T-helper 2 cell treated with Interferon-gamma antibody and Interleukin-4, amounts not matched to agents 5 μg/mL and 100 μg/mL, for 36 hours (primary cell): ENCODE measurements at places on chromosomes 6 and 20.

DNA sequence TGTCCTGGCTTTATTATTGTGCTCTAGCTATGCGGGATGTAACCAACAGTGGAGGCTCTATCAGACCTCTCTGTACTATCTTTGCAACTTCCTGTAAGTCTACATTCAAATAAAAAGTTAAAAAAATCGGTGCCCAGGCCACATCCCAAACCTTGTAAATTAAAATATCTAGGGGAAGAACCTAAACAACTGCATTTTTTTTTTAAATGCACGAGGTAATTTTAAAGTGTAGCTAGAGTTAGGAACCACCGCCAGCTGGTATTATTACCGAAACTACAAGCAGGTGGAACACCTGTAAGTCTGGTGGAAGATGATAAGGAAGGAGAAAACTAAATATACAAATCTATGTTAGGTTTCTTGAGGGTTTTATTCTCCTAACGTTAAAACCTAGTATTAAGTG is 34.5 kb upstream of the ID4 start:
- no peaks in the 10 kb centered on the region for H3K36me3 ChIP-seq
- H3K27me3 ChIP-seq, result peaks cover 25% of the 10 kb centered on the region
- H3K27ac ChIP-seq, result no peak overlapping the region

DNA sequence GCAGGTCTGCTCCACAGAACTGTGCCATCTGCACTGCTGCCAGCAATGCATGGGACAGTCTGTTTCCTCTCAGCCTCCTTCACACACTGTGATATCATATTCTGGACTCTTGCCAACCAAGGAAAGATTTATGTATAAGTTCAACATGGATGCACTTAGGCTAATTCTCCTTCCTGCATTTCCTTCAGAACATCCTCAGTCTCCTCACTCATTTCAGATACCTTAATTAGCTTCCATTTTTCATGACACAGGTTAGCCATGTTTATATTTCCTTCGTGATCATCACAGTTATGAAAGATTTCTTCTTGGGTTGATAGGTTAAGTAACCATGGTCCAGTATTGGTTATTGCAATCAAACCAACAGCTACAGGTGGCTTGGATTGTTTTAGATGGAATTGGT is 46.4 kb upstream of the DDR1 start:
- no peaks in the 10 kb centered on the region for H3K27me3 ChIP-seq
- H3K36me3 ChIP-seq, result no peaks in the 10 kb centered on the region
- no peak for DNase-seq

- peaks cover 38% of the 10 kb centered on the region for H3K4me1 ChIP-seq
- H3K27me3 ChIP-seq, result peaks cover 3% of the 10 kb centered on the region
Measured at GRCh38 chr6:451336-451735, 59.8 kb downstream of the IRF4 start.

DNA sequence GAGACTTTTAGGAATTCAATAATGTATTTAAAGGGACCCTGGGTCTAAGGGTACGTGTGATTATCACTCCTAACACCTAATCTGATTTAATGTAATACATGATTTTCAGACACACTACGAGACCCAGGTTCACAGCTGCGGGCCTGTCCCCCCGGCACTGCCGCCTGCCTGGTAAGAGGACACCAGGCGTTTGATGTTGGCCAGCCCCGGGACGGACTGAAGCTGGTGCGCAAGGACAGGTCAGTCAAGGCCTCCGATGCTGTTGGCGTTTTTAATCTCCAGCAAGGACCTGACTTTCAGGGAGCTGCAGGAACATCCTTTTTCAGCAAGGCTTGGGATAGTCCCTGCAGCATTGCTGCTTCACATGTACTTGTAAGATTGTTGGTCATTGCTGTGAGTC is 58.2 kb downstream of the IGF2R start:
- no peaks in the 10 kb centered on the region for H3K27me3 ChIP-seq
- H3K36me3 ChIP-seq, result peaks cover 36% of the 10 kb centered on the region
- H3K4me1 ChIP-seq, result peaks cover 20% of the 10 kb centered on the region
- no peak for DNase-seq
- no peak overlapping the region for H3K4me3 ChIP-seq
- H3K27ac ChIP-seq, result no peak overlapping the region

DNA sequence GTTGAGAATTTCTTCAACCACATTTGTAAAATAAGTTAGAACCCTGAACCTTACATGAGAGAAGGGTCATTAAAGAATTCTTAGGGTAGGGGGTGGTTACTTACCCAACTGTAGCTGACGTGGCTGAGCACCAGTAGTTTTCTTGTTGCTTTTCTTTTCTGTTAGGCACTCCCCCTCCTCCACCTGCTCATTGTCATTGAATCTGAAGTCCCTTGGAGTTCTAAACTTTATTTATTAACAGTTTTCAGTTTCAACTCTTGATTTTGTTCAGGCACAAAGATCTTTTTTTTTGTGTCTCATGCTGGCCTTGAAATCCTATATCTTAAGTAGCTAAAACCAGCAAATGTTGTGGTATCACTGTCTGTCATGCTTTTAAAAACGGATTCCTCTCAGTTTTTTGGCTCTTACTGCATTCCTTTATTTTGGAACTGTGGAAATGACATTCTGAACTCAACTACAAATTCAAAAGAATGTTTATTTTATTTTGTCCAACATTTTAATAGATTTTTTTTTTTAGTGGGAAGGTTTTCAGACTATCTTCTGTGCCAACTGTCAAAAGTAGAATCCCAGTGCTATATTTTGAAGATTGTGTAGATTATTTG is 465.2 kb downstream of the PHF3 start:
- no peaks in the 10 kb centered on the region for H3K27me3 ChIP-seq
- DNase-seq, result no peak
- H3K4me3 ChIP-seq, result no peak overlapping the region
- H3K4me1 ChIP-seq, result no peaks in the 10 kb centered on the region
- no peak overlapping the region for H3K27ac ChIP-seq

- no peak overlapping the region for H3K27ac ChIP-seq
- DNase-seq, result no peak
- H3K36me3 ChIP-seq, result peaks cover 8% of the 10 kb centered on the region
- H3K4me1 ChIP-seq, result peaks cover 19% of the 10 kb centered on the region
Measured at GRCh38 chr20:44477151-44477550, 1.5 kb downstream of the TTPAL start.

- H3K4me1 ChIP-seq, result no peaks in the 10 kb centered on the region
- DNase-seq, result no peak
- H3K27me3 ChIP-seq, result no peaks in the 10 kb centered on the region
- H3K36me3 ChIP-seq, result no peaks in the 10 kb centered on the region
- H3K4me3 ChIP-seq, result no peak overlapping the region
Measured at GRCh38 chr6:92181347-92181746, 1238.0 kb downstream of the EPHA7 start.

DNA sequence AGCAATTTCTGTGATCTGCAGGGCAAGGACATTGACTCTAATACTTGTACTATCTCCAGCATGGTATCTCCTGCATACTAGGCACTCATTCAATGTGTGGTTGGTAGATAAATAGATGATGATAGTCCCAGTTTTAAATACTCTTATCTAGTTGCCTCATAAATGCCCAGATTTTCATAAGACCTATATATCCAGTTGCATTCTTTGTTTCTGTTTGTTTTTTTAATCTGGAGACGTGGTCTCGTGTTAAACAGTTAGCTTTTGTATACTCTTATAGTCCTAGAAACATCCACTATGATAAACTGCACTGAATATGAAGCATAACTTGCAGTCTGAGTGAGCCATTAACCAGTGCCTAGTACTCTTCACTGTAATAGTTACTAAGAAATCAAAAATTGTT is 35.5 kb upstream of the SUMO4 start:
- peaks cover 37% of the 10 kb centered on the region for H3K36me3 ChIP-seq
- H3K27me3 ChIP-seq, result no peaks in the 10 kb centered on the region
- peak overlapping the region; percentile 32 for H3K27ac ChIP-seq
- DNase-seq, result no peak
- H3K4me1 ChIP-seq, result peaks cover 42% of the 10 kb centered on the region
- H3K4me3 ChIP-seq, result peak overlapping the region; percentile 7

DNA sequence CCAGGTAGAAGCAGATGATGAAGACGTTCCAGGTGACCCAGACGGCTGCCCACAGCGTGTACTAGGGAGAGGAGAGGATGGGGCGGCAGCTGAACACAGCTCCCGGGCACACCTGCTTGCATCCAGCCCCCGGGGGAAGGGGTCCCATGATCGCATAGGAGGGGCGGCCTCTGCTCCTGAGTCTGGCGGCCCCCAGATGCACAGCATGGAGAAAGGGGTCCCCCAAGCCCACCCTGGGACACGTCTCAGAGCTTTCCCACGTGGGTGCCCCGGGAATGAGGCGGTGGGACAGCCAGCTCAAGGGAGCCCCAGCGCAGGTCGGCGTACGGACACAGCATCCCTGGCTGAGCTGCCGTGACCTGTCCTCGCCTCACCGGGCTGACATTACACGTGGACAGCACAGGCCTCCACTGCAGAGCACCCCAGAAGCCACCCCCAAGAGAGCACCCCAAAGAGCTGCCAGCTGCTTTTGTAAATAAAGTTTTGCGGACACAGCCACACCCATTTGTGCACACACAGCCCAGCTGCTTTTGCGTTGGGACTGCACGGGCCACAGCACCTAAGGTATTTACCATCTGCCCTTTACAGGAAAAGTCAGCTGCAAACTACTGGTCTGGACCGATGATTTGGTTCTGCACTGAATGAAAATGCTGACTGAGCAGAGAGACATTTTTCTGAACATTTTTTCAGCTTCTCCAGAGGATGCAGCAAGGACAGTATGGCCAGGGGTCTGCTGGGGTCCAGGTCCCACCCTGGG is 5.2 kb downstream of the NKAIN4 start:
- H3K36me3 ChIP-seq, result no peaks in the 10 kb centered on the region
- DNase-seq, result no peak
- H3K27me3 ChIP-seq, result peaks cover 30% of the 10 kb centered on the region
- no peaks in the 10 kb centered on the region for H3K4me1 ChIP-seq
- no peak overlapping the region for H3K27ac ChIP-seq
